ENCODE measurements at places on chromosomes 13 and 19.

DNA sequence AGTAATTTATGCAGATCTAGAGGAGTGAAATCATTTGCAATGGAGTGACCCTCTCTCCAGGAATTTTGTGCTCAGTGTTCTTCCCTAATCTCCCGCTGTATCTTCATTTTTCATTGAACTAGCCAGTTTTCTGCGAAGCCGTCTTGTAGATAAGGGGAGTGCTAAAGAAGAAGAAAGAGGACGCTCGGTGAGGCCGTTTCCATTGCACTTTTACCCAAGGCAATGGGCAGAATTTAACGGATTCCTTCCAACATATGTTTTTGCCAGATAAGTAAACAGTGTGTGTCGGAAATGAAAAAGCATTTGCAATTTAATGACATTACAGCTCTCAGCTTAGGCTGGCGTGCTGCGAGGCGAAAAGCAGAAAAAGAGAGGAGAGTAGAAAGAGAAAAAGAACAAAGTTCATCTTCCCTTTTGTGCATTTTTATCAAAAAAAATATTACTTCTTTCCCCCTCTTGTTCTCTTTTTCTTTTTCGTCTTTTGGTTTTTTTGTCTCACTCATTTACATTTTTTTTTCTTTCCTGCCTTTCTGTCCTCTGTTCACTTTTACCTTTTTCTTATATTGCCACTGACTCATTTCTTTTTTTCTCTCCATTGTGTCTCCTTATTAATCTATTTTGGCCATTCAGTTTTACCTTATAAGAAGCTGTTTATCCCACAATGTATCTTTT lies 49.9 kb downstream of the SOX21 start:
- DNase-seq = no peak

DNA sequence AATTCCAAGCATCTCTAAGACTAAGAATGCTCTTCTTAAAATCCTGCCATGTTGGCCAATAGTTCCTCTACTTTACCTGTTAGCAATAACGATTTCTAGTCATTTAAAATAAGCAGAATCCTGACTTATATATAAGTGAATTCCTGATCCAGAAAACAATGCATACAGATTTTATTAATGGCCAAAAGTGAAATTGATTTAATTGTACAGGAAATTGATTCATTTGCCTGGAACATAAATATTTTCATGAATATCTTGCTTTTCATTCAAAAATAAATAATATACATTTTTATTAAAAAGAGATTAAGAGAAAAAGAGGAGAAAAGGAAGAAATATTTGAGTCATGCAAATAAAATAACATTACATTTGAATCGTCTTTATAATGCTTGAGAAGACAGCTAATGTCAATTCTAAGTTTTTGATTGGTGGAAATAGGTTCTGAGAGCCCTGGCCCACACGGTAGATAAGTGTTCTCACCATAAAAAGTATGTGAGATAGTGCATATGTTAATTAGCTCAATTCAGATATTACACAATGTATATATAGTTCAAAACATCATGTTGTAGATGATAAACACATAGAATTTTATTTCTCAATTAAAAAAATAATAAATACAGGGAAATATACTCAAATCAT lies 323.2 kb upstream of the MIR17HG start:
- DNase-seq = no peak

GRCh38 chr13:36261011-36261410 lies 36.6 kb downstream of the CCDC169 start:
- no peak for DNase-seq

GRCh38 chr13:31056644-31057271 lies 104.9 kb downstream of the HSPH1 start:
- peak; percentile 86 for DNase-seq

DNA sequence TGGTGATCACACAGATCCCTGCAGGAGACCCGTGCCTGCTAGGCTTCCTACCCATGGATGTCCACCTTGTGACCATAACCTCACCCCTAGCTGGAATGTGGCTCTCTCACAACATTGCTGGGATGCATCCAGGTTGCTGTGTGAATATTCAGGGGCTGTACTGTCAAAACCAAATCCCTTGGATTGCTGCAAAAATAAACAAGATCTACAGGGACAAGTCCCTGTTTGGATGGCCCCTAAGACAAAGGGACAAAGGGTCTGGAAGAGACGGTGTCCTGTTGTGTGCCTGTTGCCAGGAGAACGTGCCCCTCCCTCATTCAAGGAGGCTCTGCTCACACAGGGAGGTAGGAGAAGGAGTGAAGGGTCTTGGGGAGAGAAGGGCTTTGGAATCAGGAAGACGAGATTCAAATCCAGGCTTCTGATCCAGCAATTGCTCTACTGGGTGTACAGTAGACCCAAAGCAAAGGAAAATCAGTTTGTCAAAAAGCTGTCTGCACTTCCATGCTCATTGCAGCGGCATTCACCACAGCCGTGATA lies 89.2 kb upstream of the WASF3 start:
- no peak for DNase-seq

DNA sequence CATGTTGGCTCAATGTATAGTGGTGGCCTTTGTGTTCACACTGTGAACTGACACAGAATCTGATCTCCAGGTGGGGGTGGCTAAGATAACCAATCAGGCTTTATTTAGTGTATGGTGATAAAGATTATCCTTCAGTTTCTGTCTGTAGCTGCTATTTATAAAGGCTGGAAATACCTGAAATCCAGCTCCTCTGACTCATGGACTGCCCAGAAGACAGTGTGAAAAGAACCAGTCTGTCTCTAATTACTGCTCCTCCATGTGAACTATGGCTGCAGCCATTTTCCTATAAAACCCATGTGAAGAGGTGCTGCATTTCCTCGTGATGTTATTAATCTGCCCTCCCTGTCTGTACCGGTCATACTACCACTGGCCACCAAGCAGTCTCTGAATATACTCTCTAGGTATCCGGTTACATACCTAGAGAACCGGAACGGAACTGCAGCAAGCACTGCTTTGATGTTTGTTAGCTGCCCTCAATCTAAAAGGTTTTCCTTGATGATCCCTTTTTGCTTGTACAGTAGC lies 238.0 kb downstream of the LHFPL6 start:
- no peak for DNase-seq

- no peak for DNase-seq
These were observed 1.2 kb downstream of the DAPK3 start for GRCh38 chr19:3969435-3970312.

GRCh38 chr13:80437231-80437630 lies 96.3 kb upstream of the SPRY2 start:
- no peak for DNase-seq

DNA sequence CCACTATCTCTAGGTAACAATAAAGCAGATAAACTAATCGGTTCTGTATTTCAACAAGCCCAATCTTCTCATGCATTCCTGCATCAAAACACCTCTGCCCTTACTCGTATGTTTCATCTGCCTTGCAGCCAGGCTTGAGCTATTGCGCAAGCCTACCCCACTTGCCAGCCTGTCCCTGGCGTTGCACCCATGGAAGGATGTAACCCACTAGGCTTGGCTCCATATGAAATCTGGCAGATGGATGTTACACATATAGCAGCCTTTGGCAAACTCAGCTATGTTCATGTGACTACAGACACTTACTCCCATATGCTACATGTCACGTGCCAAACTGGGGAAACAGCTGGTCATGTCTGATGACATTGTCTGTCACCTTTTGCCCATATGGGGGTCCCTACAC lies 11.9 kb upstream of the ZNF549 start:
- DNase-seq = no peak

DNA sequence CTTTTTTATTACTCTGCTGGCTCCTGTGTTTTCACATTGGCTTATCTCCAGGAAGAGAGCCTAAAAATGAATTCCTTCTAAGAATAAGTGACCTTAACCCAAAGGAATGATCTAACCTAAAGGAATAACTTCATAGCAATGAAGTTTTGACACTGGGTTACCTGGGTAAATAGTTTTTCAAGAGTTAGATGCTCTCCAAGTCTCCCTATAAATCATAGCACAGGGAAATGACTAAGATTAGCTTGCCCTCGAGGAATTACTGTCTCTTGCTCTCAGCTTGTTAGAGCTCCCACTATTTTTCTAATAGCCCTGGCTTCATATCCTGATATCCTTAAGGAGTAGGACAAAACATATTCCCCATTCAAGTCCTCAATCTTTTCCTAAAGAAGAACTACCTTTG lies 66.3 kb downstream of the SPRY2 start:
- no peak for DNase-seq

Data from NCI-H524 treated with DMSO at 0.1 percent for 48 hours (cell line).